ENCODE measurements at places on chromosomes 7 and 10.

DNA sequence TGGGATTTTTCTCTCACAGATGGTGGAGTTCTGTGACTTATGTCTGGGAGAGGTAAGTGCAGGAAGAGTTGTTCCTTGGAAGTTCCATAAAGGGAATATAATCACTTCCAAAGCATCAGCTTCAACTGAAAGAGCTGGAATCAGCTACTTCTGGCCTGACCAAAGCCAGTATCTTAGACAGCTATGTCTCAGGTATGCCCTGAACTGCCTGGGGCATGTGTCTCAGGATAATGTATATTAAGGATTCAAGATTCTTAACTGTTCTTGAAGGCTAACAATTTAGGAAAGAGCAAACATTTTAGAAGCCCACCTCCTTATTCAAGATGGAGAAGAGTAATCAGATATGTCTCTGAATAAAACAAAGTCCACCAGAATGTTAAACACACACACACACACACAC is 12.4 kb upstream of the NOBOX start:
- no peak for DNase-seq

GRCh38 chr10:13338390-13339110 is 9.5 kb downstream of the SEPHS1 start:
- no peak for DNase-seq

DNA sequence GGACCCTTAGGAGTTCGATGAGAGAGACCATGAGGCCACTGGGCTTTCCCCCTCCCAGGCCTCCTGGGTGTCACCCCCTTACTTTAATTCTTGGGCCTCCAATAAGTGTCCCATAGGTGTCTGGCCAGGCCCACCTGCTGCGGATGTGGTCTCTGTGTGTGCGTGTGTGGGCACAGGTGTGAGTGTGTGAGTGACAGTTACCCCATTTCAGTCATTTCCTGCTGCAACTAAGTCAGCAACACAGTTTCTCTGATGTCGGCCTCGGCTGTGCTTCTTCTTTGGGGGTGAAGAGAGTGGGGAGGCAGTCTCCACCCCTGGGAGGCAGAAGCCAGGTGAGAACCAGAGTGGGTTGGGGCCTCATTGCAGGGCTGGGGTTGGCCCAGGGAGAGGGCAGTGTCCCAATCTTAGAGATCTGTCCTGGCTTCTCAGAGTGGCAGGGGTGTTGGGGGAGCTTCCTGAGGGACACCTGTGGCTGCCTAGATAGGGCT is 1.5 kb downstream of the PVRIG start:
- DNase-seq = no peak

DNA sequence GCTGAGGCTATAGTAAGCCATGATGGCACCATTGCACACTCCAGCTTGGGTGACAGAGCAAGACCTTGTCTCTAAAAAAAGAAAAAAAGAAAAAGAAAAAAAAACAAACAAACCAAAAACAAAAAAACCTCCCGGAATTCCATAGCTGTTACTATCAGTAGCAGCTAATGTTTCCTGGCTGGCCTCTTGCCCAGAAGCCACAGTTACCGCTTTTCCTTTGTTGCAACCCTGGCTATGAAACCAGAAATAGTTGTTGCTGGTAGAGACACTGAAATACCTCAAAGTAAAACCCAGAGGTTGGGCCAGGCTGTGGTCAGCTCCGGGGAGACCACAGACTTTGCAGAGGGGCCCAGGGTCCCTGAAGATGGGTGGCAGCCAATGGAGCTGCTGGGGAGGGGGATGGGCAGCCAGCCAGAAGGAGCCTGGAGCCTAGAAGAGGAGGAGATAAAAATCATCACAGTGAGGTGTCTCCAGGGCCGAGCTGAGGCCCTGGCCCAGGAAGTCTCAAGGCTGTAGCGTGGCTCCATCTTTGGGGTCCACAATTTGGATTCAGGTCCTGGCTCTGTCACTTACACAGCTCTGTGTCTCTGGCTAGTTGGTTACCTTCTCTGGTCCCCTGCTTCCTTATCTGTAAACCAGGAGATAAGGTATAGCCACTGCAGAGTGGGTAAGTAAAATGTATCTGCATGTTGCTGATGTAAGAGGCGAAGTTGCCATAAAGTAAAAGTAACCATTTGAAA is 3.4 kb upstream of the CHST12 start:
- peak; percentile 96 for DNase-seq

- DNase-seq = no peak
Measured at GRCh38 chr7:122682815-122683550, 15.9 kb downstream of the RNF133 start.

- DNase-seq = no peak
Measured at GRCh38 chr7:106640368-106641141, 20.4 kb downstream of the CCDC71L start.

DNA sequence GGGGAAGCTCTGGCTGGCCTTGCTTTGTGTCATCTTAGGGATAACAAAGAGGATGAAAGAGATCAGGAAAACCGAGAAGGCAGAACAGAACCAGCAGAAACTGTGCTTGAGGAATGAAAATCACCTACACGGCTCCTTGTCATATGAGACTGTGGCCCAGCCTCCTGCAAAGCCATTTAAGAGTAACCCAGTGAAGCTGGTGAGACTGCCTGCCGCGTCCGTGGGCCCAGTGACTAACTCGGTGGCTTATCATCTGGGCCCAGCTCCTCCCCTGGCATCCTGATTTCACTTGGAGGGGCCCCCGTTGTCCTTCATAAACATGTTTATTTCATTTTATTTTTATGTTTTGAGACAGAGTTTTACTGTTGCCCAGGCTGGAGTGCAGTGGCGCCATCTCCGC is 30.7 kb downstream of the HTRA1 start:
- DNase-seq = no peak

DNA sequence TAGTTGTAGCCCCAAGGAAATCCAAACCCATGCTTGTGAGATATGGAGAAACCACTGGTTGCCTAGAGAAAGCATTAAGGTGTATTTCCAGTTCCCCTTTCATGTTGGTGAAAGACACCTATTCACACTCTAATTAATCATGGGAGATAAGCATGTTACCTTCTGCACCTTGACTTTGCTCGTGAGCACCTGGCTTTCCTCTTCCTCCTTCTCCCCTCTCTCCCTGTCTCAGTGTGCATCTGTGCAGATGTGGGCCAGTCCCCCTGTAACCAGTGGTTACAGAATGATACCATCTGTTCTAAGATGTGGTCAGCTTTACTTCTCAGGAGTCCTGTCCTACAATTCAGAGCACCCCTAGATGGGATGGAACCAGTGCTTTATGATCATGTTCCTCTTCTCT is 160.6 kb downstream of the LCOR start:
- DNase-seq = no peak

GRCh38 chr10:99457813-99458212 is 27.4 kb upstream of the GOT1 start:
- DNase-seq = no peak

- DNase-seq = peak; percentile 45
Measured at GRCh38 chr10:34171957-34172527, 643.1 kb downstream of the PARD3 start.

DNA sequence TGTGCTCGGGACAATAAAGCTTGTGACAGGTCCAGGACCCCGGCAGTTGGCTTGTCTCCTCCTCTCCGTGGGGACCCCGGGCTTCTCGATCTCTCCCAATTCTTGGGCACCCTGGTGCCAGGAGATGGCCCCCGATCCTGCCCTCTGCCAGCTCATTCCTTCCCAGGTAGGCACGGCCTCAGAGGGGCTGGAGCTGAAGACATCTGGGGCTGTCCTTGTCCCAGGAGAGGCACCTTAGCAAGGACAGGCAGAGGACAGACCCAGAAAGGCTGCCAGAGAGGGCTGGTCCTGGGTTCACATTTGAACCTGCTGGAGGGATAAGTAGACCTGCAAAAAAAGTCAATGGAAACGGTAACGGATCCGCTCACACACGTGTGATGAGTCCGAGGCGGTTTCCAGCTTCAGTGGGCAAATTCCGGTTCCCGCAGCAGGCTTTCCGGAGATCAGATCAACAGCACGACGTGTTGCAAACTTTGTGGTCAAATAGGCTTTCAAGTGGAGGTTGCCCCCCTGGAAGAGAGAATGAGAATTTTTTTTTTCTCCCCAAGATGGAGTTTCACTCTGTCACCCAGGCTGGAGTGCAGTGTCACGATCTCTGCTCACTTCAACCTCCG is 47.7 kb upstream of the GTF2IRD1 start:
- DNase-seq = no peak

DNA sequence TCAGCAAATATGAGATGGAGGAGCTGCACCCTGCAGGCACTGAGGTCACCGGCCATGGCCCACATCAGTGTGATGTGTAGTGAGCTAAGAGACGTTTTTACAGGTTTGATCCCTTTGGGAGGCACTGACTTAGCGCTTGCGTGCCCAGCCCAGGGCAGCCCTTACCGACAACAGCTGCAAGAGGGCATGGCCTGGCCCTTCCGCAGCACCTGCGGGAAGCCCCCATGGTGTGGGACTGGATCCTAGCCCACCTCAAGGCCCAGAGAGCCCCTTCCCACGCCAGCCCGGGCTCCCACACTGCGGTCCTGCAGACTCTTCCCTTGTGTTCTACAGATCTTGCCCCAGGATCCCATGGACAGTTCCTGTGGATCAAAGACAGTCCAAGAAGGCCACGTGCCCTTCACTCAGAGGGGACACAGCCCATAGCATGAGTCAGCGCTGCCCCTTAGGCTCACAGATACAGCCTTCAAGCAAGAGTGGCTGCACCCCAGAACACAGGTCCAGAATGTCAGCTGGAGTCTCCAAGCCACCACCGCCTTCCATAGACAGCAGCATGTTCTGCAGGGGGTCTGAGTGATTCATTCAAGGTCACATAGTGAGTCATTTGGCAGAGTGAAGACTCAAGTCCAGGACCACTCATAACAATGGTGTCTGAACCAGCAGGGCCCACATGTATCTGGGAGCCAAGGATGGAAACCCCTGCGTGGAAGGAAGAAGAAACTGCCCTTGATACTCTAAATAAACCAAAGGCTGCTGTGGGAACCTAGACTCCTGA is 25.4 kb downstream of the TLL2 start:
- DNase-seq = peak; percentile 19

DNA sequence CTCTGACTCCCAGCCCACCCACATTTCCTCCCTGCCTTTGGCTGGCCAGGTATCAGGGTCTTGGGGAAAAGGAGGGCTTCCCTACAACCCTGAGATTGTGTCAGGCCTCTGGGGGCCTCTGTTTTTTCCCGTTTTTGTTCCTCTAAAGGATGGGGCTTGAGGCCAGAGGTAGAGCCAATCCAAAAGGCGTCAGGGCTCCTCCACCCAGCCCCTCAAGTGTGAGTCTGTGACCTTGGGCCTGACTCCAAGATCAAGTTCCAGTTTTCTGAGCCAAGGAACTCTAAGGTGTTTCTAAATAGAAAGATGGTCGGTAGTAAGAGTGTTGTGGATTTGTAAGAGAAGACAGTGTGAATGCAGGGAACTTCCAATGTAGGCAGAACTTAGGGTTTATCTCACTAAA is 6.6 kb downstream of the EEPD1 start:
- DNase-seq = no peak

GRCh38 chr7:101681170-101682007 is 52.3 kb upstream of the MYL10 start:
- peak; percentile 95 for DNase-seq

DNA sequence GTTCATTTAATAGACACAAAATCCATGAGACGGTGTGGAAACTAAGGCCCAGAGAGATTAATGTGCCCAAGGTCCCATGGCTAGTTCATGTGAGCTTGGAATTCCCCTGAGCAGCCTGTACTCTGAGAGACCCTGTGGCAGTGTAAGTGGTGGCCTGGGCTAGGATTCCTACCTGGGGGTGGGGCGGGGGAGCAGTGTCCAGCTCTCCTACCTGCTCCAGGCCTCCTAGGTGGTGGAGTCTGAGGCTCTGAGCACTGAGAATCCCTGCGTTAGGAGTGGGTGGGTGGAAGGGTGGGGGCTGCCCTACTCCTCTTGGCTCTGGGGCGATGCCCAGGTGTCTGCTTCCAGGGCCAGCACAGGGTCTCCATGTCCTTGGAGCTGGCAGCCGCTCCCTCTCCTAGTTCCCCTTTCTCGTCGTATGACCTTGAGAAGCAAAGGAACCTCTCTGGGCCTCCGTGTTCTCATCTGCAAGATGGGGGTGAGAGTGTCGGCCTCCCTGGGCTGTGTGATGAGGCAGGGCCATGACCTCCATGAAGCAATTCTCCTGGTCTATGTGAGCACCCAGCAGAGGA is 2.5 kb downstream of the SNCG start:
- DNase-seq = no peak

GRCh38 chr7:112511451-112512202 is 30.8 kb downstream of the LSMEM1 start:
- no peak for DNase-seq

GRCh38 chr7:134140889-134141867 is 14.0 kb downstream of the LRGUK start:
- peak; percentile 37 for DNase-seq

DNA sequence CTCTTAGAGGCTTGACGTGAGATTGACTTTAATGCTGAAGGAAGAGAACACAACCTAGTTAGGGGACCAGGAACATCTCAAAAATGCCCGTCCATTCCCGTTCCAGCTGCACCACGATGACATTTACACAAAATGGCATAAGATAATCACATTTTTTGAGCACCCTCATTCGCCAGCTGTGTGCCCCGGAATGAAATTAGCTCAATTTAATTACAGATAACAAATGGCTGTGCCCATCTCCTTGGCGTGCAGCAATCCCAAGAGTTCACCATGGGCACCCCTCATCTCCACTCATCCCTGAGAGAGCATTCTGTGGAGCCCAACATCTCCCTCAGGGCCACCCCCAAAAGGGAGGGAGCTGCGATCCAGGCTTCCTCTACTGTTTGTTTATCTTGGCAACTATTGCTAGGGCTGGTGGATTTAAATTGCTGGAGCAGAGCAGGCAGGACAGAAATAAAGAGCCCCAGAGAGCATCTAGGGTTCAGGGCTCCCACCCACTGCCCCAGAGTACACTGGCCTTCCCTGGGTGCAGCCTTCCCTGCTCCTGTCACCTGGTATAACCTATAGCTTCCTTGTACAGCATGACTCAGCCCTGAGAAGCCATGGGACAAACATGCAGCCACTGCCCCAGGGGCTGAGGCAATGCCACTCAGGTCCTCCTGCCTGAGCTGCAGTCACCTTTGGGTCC is 263.5 kb downstream of the ZEB1 start:
- DNase-seq = peak; percentile 38

DNA sequence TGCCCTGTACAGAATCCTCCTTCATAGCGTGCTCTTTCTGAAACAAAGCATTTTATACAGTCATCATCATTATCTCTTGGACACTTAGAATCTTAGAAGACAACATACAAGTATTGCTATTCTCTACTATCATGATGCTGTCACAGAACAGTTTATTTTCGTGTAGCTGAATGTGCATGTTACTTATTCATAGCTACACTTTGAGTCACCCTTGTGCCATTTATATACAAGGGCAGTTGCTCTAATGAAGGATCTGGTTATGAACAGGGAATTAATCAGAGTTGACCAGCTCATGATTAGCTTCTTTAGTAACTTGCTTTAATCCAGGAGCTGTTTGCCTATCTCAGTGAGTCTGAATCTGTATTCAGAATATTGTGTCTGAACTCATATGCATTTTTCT is 11.2 kb downstream of the CASP2 start:
- DNase-seq = peak; percentile 36

Measured in renal cortical epithelial cell (primary cell).